Urinary bladder (tissue), 4 donors: ENCODE measurements at places on chromosomes 11 and 22.

DNA sequence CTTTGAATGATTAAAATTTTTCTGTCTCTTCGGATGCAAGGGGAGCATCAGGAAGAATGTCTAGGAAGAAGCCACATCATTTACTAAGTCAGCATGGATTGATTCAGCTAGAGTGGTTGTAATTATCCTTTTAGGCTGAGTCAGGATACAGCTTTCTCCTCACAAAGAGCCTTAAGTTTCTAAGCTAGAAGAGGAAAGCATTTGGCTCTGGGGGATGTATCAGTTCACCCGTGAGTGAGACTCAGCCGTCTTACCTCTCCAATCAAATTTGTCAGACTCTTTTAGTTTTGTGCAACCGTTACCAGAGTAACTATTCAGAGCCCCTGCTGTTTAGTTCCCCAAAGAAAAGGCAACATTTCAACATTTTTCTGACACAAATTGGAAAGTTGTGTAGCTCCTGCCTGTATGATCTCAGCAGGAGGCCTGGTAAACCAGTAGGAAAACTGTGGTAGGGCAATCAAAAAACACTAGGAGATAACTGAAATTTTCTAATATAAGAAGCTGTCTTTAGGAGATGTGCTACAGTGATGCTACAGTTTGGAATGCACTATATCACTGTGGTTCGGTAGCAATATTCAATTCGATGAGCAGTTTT lies 432.4 kb upstream of the LUZP2 start:
- DNase-seq: no peak

GRCh38 chr11:100965346-100965745 lies 164.3 kb downstream of the PGR start:
- DNase-seq: no peak

- DNase-seq: no peak
Observed at GRCh38 chr11:201966-202365, 5.2 kb downstream of the BET1L start.

- DNase-seq: no peak
Observed at GRCh38 chr11:103948187-103948763, 88.2 kb upstream of the DDI1 start.

- DNase-seq: no peak
Observed at GRCh38 chr11:22163394-22163797, 29.5 kb upstream of the ANO5 start.

GRCh38 chr11:100964435-100964834 lies 165.2 kb downstream of the PGR start:
- no peak for DNase-seq

GRCh38 chr22:29827091-29827490 lies 11.0 kb downstream of the ASCC2 start:
- DNase-seq: no peak

GRCh38 chr11:44564670-44565210 lies 723 bp upstream of the CD82 start:
- DNase-seq: peak; percentile 51

GRCh38 chr11:6268820-6269219 lies 9.2 kb downstream of the CCKBR start:
- no peak for DNase-seq

- DNase-seq: no peak
Observed at GRCh38 chr11:126082251-126083109, 19.8 kb upstream of the CDON start.

DNA sequence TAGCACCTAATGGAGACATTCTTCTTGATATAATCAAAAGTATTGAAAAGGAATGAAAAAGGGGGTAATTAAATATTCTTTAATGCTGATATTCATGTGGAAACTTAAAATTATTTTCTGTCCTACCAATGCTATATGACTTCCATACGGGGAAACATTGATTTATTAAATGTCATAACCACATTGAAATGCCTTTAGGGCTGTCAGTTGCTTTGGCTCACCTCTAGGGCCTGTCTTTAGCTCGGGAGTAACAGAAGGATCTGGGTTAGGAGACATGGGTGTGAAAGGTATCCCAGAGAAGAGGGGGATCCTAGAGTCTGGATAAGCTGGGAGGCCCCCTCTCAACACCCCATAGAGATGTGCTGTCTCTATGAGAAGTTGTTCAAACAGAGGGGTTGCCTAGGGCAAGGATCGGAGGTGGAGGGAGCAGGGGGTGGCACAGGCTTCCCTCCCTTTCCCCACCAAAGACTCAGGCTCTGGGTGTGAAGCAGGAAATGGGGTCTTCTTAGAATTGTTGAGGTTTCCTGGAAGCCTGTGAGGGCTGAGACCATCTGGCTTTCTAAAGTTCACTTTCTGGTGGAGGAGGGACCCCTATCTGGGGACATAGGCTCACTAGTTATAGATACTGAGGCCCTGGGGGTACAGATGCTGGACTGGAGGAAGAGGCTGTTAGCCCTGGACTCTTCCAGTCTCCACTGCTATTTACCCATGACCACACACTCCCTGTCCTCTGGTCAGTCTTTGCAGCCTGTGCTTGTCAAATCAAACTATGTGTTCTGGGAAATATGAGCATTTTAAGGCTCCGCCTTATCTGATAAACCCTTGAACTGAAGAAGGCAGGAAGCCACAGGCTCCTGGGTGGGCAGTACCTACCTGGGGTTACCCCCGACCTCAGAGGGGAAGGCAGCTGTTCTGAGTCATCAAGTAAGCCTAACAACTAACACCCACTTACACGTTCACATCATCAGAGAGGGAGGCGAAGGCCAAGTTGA lies 55.8 kb upstream of the RRAS2 start:
- no peak for DNase-seq

DNA sequence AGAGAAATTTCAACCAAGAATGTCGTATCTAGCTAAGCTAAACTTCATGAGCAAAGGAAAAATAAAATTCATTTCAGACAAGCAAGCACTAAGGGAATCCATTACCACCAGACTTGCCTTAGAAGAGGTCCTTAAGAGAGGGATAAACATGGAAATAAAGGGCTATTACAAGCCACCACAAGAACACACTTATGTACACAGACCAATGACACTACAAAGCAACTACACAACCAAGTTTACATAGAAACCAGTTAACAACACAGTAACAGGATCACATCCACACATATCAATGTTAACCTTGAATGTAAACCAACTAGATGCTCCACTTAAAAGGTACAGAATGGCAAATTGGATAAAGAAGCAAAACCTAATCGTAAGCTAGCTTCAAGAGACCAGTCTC lies 38.0 kb downstream of the TMEM123 start:
- no peak for DNase-seq

DNA sequence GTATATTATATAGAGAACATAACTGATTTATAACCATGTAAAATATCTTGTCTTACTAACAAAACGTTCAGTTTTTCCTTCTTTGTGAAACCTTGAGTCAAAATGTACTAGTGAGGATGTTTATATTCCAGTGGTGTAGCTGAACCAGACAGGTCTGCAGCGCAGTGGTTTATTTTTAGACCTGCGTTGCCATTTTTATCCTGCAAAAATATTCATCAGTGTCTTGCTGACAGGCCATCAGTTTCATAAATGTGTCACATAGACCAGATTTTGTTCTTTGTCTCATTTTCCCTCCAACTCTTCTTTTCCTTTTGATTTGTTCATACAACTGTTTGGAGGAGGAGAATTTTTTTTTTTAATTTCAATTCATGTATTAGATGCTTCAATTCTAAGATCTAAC lies 43.1 kb downstream of the HSD17B12 start:
- no peak for DNase-seq

DNA sequence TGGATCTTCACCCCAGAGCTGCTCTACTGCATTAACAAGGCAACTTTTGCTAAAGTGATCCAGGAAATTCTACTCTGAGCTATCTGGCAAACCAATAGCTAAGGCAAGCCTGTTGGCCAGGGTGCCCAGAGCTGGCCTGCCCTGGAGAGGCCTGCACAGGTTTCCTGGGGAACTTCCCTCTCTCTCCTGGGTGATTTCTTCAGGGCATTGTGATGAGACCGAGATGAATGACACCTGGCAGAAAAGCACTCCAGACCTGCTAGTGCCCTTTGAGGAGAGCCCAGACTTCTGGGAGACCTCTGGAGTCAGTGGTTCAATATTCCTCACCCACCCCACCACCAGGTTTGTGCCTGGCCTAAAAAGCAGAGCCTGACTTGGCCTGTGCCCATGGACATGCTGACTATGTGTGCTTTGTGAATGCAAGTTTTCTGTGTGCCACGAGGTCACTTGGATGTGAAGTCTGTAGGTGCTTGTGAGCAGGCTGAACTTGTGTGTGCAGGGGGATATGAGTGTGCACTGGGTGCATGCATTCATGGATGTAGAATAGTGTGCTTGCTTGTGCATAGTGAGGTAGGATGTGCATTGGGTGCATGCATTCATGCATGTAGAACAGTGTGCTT lies 4.4 kb upstream of the APLNR start:
- no peak for DNase-seq

GRCh38 chr11:78231962-78232501 lies 43.3 kb downstream of the USP35 start:
- DNase-seq: no peak

- DNase-seq: no peak
Observed at GRCh38 chr11:47495011-47495855, 46.3 kb upstream of the RAPSN start.

GRCh38 chr11:116615211-116615865 lies 157.4 kb downstream of the BUD13 start:
- DNase-seq: no peak

GRCh38 chr22:17633998-17634323 lies 4.6 kb upstream of the BCL2L13 start:
- no peak for DNase-seq

DNA sequence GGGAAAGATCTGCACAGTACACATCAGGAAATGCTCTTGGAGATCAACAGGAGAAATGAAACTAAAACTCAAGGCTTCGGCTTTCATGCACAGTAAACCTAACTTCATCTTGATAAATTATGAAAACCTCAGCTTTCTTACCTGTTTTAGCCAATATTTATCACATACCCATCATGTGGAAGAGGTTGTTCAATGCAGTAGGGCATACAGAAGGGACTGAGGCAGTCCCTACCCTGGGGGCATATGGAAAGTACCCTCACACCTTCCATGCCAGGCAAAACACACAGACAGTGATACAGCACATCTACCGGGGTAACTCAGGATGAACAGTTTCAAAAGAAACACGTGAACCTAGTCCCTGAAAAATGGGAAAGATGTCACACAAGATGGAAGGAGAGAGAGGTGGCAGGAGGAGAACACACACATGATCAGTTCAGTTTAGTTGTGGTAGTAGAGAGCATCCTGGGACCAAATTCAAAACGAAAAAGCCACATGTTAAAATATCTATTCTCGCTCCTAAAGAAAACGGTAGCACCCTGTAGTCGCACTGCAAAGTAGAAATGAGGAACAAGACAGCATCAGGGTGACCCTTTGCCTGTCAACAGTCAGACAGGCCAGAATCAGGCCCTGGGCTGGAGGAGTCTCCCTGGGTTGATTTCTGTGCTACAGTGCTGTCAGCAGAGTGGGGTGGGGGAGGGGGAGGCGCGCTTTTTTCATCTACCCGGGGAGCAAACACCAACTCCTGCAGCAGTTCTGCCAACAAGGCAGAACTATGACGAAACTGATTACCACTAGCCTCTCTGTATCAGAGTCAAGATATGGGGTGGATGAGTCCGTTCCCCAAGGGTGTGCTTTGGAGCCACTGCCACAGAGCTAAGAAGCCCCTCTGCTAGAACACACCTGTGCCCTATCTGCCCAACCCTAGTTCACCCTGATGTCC lies 1.3 kb downstream of the HIRA start:
- no peak for DNase-seq

GRCh38 chr11:32916361-32916760 lies 23.8 kb downstream of the QSER1 start:
- no peak for DNase-seq

GRCh38 chr11:75473684-75474083 lies 40.7 kb upstream of the KLHL35 start:
- no peak for DNase-seq

DNA sequence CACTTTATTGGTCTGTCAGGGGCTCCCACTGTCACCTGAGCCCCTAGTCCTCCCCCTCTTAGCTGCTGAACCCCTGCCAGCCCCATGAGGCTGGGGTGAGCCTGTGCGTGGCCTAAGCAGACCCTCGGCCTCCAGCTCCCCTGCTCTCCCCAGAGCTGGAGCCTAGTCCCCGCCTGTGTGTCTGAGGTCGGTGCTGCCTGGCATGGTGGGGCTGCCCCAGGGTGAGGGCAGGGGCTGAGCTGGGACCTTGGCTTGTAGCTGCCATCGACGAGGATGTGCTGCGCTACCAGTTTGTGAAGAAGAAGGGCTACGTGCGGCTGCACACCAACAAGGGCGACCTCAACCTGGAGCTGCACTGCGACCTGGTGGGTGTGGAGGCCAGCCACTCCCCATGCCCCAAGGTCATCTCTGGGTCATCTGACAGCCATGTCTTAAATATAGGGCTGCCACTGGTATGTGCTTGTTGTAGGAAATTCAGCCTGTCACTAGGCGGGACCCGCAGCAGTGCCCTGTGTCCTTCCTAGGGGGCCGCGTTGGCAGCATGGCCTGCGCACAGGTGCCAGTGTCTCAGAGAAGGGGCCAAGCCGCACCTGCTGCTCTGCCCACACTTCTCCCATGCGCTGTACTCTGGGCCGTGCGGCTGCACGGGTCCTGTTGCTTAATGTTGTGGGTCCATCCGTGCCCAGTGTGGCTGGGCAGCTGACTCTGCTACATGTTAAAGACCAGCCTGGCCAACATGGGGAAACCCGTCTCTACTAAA lies 21.0 kb downstream of the PPIL2 start:
- no peak for DNase-seq

- DNase-seq: no peak
Observed at GRCh38 chr22:47432683-47433082, 670.2 kb downstream of the TBC1D22A start.

DNA sequence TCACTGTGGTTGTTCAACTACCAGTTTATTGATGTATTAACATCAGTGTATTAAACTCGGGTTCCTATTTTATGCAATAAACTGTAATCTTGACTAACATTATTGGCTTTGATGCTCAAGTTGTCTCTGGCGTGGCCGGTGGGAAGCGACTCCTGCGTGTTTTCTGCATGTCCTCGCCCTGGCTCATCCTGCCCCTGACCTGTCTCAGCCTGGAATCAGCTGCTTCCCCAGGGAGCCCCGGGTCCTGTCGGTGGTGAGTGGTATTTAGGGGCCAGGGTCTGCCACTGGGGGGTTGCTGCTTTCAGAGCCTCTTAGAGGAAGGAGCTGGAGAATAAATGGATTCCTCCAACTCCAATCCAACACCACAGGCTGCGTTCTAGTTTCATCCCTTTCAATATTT lies 22.5 kb downstream of the IFITM10 start:
- DNase-seq: no peak

DNA sequence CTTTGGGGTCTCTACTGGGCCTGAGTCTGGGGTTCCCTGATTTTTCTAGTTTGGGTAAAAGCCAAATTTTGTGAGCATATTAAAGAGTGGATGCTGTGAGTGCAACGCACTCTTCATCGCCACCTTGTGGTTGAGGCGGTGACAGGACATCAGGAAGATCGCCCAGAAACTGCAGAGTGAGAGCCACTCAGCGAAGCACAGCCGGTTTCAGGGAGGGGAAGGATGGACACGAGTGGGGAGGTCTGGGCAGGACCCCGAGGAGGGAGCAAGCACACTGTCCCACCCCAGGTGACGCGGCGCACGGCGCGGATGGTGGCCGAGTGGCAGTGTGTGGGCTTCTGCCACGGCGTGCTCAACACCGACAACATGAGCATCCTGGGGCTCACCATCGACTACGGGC lies 9.1 kb downstream of the SELENOO start:
- DNase-seq: peak; percentile 28

- no peak for DNase-seq
Observed at GRCh38 chr11:21494946-21495345, 697.9 kb upstream of the ANO5 start.

GRCh38 chr11:14435717-14436512 lies 63.7 kb downstream of the COPB1 start:
- DNase-seq: no peak
